Fibroblast of skin of left quadriceps (primary cell): ENCODE measurements at places on chromosomes 4 and X.

DNA sequence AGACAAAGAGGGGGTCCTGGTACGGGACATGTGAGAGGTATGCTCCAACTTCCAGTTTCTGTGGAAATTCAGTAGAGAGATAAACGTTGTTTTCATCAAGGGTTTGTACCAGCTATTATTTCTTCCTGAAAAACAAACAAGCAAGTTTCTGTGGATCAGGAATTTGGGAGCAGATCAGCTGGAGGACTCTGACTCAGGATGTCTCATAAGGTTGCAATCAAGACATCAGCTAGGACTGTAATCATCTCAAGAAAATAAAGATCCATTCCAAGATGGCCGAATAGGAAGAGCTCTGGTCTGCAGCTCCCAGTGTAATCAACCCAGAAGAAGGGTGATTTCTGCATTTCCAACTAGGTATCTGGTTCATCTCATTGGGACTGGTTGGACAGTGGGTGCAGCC lies 23.5 kb upstream of the NFKB1 start:
- peak; percentile 12 for DNase-seq

GRCh38 chr4:138164208-138164607 lies 77.9 kb downstream of the SLC7A11 start:
- no peak for DNase-seq

DNA sequence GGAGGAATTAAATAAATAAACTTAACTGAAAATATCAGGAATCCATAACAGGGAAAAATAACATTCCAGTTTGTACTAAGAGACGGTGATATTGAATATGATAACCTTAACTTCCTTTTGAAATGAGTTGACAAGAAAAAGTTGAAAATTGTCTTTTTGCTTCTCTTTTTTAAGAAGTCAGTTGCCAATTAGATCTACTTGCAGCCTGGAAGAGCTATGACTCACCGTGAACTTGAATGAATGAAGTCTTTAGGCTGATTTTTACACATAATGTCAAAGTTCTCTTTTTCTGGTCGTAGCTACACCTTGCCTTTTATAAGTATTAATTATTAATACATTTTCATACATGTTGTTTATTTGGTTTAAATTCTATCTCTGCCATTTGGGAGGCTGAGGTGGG lies 94.4 kb upstream of the HPGD start:
- DNase-seq: no peak

DNA sequence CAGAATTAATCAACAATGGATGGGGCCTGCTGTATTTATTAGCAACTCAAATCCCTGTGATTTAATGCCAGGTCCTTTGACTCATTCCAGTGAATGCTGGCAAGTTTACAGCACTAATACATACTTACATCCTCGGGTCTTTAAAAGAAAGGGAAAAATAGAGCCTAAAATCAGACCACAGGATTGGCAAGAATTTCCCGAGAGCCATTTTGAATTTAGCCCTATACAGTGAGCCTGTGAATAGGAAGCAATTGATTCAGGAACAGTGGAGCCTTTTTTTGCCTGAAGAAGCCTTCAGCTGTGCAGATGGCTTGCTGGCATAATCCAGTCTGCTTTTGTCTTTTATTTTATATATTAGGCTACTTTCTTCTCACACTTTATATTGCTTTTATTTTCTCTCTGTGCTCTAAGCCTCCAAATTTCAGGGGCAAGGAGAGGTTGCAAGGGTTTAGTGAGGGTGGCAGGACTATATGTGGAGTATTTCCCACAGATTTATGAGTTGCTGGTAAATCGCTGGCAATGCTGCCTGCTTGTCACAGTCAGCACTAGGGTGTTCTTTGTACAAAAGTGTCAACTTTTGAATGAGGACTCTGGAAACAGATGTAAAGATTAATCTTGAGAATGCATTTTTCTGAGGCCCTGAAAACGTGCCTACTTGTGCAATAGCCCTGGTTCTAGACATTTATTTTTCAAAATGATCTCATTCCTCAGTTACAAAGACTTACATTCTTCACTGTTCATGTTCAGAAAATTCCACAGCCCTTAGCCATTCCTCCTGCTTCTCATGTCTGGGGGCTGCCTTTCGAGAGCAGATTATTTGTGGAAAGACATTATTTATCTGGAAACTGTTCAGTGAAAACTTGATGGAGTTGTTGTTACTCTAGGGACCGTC lies 303.5 kb downstream of the SPRY1 start:
- DNase-seq: peak; percentile 95

- peak; percentile 71 for DNase-seq
Measured at GRCh38 chr4:40321574-40322275, 13.4 kb upstream of the CHRNA9 start.

DNA sequence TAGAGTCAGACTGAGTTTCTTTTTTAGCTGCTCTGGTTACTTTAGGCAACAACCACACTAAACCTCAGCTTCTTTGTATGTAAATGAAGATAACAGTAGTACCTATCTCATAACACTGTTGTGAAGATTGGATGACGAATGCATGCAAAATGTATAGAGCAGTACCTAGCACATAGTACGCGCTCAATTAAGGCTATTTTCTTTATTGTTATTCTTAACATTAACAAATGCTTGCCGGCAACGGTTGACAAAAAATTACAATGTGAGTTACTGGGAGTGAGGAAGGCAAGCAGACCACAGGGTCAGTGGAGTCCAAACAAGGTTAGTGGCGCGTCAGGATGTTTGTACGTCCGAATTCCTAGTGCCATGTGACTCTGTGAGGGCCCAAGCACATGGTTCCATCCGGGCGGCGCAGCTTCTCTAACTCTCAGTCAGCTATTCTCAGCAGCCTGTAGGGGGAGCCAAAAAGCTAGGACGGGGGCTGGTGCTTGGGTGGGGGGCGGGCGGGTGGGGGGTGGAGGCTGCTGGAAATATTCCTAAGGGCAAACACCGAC lies 821 bp upstream of the NALF2 start:
- DNase-seq: no peak

DNA sequence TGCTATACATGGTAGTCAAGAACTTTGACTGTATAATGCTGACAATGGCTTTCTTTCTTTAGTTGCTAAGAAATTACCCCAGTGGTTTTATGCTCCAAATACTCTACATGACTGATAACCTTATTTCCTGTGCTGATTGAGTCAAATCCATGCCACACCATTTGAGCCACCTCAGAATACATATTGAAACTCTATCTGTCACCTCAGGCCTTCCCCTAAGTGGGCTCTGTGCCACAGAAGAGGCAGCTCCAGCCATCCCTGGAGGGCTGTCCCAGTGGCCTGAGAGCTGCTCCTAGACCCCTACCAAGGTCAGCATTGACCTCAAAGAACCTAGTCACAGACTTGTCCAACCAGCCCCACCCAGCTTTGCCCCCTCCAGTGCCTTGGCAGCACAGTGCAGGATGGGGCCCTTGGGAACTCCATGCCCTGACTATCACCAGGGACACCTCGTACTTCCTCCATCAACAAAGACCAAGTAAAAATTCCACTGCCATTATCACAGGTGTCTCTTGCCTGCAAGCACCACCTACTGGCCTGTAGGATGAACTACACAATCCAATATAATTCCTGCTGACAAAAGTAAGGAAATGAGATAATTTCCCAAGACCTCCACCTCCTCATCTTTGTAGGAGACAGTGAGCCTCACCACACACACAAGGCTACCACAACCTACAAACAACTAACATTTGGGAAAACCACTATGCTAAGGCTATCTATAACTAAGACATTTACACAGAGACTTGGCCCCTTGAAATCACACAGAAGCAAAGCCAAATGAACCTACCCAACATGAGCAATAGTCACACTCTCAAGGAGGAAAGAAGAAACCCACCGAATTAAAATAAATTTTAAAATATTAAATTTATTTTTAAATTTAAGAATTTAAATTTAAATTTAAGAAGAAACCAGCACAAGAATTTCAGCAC lies 239.9 kb downstream of the NKX6-1 start:
- DNase-seq: no peak

GRCh38 chrX:52556741-52557140 lies 39.9 kb upstream of the XAGE1B start:
- DNase-seq: no peak

DNA sequence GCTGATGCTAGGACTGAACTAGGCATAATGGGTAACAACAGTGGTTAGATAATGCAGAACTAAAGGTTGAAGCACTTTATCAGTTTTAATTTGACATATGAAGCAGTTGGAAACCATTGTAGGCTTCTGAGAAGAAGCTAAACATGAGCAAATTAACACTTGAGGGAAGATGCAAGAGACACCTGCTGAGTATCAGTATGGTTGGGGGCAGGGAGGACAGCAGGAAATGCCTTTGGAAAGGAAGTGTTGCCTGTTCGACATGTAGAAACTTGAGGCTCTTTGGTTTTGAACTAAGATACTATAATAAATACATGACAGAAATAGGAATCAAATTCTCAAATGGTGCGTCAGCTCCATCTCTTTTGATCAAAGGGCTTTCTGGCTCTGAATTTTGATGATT lies 115.6 kb downstream of the FHIP1A start:
- no peak for DNase-seq

DNA sequence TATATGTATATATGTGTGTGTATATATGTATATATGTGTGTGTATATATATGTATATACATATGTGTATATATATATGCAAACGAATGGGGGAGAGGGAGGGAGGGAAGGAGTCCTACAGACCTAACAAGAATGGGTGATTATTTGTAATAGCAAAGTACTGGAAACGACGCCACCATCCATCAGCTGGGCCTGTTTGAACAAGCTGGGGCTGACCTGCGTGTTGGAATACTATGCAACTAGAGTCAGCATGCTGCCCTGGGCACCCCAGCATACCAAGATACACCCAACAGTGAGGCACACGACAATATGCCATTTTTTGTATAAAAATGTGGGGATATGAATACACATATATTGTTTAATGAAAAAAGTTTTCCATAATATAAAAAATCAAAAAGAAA lies 21.6 kb upstream of the CCNQ start:
- no peak for DNase-seq
